Stimulated activated CD8-positive, alpha-beta memory T cell treated with anti-CD3 and anti-CD28 coated beads, Interleukin-4, amount 100 ng/mL, for 24 hours (primary cell): ENCODE measurements at places on chromosomes 13 and 19.
A peak's percentile ranks its signal among the peaks of the same experiment; 100 is the strongest.

GRCh38 chr13:51704399-51705313 lies 99.3 kb downstream of the DHRS12 start:
- DNase-seq = no peak

GRCh38 chr13:39326469-39327171 lies 276.4 kb downstream of the LHFPL6 start:
- DNase-seq = no peak

GRCh38 chr19:2321565-2322283 lies 6.7 kb downstream of the LSM7 start:
- no peak for DNase-seq

DNA sequence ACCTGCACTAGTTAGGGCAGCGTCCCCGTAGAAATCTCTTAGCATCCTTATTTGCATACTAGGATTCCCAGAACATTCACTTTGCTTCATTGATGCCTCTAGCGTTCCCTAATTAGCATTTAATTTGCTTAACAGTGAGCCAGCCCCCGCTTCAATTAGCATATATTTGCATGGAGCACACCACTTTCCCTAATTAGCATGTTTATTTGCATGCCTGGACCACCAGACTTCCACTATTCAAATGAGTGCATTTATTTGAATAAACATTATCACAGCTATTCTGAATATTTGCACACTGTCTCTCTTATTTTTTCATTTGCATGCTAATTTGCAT lies 69.6 kb downstream of the RYR1 start:
- DNase-seq = no peak

DNA sequence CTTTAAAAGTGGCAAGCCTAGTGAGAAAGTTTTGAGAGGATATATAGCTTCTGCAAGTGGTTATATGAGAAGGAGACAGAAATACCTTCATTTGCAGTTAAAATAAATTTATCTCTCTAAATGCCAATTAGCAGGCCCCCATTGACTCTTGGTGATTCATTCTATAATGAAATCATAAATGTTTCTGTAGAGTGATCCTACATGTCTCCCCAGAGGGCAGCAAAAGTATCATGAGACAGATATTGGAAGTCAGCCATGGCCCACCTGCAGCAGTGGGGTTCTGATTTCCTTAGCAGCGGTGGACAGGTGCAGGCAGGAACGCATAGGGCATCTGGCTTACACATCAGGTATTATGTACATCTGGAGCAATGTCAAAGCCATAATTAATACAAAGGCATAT lies 385.4 kb upstream of the SLC10A2 start:
- DNase-seq = no peak

GRCh38 chr19:6772866-6773322 lies 386 bp downstream of the VAV1 start:
- DNase-seq = no peak

- DNase-seq = peak; percentile 63
These were observed 34.8 kb upstream of the C1QTNF9 start for GRCh38 chr13:24274452-24275021.

GRCh38 chr13:113029487-113030258 lies 60.7 kb downstream of the MCF2L start:
- DNase-seq = peak; percentile 19

DNA sequence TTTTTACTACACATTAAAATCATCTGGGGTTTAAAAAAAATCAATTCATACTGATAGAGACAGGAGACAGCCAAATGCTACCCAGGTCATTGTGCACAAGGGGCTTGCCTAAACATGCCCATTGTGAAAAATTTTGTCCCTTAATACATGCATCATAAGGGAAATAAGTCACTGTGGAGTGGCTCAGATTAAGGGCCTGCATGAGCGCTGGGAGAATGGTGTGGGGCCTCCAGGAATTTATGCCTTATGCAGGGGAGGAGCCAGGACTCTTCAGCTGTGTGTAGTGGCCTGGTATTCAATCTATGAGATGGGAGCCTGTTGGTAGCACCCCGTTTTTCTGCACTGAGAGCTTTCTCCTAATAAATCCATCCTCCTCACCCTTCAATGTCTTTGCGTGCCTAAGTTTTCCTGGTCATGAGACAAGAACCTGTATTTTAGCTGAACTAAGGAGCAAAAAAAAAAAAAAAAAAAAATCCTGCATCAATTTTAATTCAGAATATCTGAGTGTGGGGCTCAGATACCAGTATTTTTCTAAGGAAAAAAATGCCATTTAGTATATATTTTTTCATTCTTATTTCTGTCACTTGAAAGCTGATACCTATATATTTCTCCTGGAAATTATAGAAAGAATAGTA lies 997.6 kb upstream of the ATXN8OS start:
- no peak for DNase-seq

- peak; percentile 68 for DNase-seq
These were observed 2.2 kb downstream of the FLT3LG start for GRCh38 chr19:49475995-49476880.

- no peak for DNase-seq
These were observed at the start of gene SSC5D for GRCh38 chr19:55487924-55488687. Gene SSC5D, plus strand, starts transcription at chr19:55488436. Its CDS starts 154 bp downstream, at chr19:55488590.

- DNase-seq = no peak
These were observed 257.6 kb downstream of the DLEU7 start for GRCh38 chr13:50585674-50586413.

DNA sequence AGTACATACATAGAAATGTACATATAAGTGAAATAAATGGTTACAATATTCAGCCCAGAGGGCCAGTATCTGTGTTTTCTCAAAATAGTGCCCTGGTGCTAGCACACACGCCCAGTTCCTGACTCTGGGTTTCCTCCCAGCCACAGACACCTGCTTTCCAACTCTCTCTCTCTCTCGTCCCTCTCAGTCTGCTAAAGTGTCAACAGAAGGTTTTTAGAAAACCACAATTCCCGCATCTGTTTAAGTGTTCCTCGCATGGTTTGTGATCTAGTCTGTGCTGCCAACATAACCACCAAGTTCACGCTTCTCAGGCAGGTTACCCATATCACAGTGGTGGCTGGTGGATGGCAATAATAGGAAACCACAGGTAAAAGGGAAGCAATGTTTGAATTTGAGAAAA lies 17.8 kb upstream of the UPF3A start:
- DNase-seq = no peak

GRCh38 chr19:47032171-47032811 lies 12.7 kb downstream of the NPAS1 start:
- DNase-seq = peak; percentile 42

DNA sequence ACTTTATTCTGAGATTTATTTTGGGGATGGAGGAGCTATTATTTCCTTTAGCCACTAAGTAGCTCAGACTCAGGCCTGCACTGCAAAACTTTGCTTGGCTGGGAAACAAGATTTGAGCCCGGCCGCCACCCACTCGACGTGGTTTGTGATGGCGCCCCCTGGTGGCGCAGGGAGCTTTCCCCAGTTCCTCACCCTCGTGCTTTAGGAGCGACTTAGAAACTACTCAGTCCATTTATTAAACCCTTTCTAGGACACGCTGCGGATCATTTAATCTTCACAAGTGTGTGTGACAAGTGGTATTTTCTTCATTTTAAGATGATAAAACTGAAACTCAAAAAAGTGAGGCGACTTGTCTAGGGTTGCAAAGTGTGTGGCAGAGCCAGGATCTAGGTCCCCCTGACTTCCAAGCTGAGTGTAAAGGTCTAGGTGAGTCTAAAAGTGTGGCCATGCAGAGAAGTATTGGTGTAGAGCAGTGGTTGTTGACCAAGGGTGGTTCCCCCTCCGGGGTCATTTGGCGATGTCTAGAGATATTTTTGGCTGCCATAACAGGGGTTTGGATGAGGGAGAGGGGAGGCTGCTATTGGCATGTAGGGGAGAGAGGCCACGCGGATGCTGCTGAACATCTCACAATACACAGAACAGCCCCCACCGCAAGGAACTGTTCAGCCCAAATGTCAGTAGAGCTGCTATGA lies 2.2 kb downstream of the CXCL17 start:
- peak; percentile 67 for DNase-seq

GRCh38 chr13:77619655-77620054 lies 77.8 kb upstream of the SLAIN1 start:
- DNase-seq = no peak

- no peak for DNase-seq
These were observed 302.6 kb downstream of the ATP8A2 start for GRCh38 chr13:25674371-25674770.

DNA sequence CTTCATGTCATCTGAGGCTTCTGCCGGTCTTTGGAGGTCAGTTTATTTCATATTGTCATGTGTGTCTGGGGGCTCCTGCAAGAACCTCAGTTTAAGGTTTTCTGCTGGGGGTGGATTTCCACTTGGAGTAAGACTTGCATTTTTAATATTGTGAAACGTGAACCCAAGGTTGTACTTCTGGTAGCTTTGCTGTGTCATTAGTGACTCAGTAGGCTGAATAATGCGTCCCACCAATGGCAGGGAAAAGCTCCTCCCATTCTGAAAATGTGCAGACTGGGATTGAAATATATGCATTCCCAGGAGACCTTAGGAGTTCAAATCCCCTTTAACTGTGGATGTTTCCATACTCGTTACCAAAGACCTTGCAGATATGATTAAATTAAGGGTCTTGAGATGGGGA lies 46.2 kb downstream of the ING1 start:
- no peak for DNase-seq
